ENCODE measurements at places on chromosomes 2 and 18.

DNA sequence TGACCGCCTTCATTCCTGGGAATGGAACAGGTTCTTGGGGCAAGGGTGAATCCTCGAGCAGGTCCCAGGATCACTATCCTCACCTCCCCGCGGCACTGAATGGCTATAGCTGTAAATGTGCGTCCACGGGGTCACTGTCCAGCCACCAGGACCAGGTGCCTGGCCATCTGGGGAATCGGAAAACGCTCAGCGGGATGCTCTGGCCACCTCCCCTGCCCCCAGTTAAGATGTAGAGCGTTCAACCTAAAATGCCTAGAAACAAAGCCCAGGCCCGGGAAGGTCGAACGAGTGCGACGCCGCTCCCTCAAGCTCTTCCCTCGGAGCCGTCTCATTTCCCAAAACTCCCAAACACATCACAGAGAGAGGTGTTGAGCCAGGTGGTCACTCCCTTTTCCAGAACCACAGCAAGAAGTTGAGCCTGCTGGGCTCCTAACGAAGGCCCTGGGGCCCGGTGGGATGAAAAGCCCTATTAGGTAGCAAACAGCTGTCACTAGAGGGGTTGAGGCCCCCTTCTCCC, 795 bp upstream of the CAPN10 start:
- DNase-seq = no peak

DNA sequence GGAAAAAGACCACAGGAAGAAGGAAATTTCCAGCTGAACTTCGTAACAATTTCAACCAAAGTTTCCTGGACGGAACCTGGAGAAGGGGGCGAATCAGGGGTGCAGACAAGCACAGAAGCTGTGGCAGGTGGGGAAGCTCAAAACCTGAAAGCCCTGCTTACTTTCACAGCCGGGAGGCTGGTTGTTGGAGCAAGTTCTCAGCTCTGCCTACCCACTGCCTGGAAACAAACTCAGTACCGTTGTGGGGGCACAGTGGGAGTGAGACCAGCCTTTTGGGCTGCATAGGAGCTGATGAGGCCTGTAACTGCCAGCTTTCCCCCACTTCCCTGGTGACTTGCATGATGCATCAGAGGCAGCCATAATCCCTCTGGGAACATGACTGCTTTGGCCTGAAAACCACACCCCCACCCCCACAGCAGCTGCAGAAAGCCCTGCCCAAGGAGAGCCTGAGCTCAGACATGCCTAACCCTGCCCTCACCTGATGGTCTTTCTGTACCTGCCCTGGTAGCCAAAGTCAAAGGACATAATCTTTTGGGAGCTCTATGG, 207.0 kb upstream of the VWC2L start:
- no peak for DNase-seq

DNA sequence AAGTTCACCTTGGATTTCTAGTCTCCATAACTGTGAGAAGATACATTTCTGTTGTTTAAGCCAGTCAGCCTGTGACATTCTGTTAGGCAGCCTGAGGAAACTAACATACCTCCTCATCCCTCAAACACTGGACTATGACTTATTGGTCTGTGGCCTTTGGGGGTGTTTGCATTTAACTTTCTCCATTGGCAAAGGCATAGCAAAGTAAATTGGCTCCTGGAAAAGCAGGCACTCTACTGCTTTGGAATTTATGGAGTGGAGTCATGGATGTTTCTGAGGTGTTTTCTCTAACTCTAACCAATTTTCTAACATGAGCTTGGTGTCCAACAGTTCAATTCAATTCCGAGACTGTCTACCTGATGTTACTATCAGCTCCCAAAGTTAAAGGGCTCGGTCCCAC, 48.9 kb upstream of the CTLA4 start:
- no peak for DNase-seq

- no peak for DNase-seq
Measured at GRCh38 chr2:99190548-99190947, 9.6 kb downstream of the MRPL30 start.

- no peak for DNase-seq
Measured at GRCh38 chr2:136023416-136023815, 38.0 kb upstream of the DARS1 start.

- no peak for DNase-seq
Measured at GRCh38 chr2:226739545-226740030, 60.0 kb downstream of the IRS1 start.

DNA sequence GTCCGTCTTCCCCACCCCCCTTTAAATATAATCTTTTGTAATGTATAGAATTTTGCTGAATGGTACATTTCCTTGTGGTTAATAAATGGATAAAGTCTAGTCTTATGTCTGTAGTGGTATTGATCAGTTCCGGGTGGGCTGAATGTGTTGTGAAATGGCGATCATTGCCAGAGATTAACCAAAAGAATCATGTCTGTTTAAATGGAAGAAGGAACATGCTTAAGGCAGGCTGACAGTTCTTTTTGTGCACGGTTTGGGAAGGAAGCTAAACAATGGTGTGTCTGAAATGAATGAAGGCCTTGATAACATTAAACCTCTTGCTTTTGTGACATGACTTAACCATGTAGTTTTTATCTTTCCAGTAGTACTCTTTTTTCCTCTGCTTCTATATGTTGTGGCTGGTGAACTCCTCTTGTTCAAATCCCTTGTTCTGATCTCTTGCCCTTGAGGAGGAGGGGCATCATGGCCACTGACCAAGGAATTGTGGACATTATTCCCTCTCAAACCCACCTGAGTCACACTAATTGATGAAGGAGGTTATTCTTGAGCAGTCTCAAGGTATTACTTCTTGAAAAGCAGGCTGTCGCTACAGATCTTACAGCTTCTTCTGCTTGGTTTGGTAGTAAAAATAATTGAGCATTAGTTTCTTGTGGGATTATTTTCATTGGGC, 1.7 kb downstream of the ACVR2A start:
- no peak for DNase-seq

GRCh38 chr2:146128216-146128615, 1608.3 kb upstream of the ZEB2 start:
- DNase-seq = no peak

- no peak for DNase-seq
Measured at GRCh38 chr18:24632158-24632988, 171.9 kb downstream of the HRH4 start.

- DNase-seq = no peak
Measured at GRCh38 chr2:100396483-100396882, 21.0 kb downstream of the CHST10 start.

- DNase-seq = no peak
Measured at GRCh38 chr18:59694824-59695223, 2.4 kb downstream of the CCBE1 start.

DNA sequence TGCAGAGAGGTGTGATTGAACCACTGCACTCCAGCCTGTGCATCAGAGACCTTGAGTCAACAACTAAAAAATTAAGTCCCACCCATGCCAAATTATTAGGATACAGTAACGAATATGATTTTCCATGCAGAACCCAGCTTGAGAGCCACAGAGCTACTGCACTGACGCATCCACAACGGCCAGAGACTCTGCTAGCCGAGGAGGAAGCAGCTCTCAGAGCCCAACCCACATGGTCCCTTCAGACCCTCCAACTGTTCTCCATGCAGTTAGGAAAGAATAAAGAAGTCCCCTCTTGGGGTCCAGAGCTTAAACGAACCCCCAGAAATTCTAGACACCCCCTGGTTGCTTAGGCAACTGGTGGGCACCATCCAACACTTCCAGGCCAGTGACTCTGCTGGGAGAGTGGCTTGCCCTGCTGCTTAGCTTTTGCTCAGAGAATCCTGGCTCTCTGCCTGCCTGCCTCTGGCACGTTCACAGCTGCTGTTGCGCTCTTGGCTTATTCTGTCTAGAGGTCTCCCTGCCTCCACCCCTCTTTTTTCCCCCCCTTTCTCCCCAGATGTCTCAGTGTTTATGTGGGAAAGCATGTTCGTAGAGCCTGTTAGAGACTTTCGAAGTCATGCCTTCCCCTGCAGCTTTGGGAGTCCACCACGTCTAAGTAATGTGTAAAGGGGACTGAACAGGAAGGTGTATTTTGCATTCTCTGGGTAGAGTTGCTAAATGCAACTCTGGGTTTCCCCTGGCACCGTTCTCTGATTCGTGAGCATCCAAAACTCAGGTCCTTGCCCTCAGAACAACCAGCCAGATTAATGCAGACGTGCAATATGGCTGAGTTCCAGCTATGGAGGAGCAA, 26.0 kb upstream of the SP3 start:
- DNase-seq = peak; percentile 55

All from adrenal gland (tissue), 19 donors.